ENCODE measurements at places on chromosomes 7 and 10.

- no peak for DNase-seq
Observed at GRCh38 chr10:44471410-44471809, 86.5 kb upstream of the CXCL12 start.

GRCh38 chr10:86330778-86331763, 35.5 kb downstream of the GRID1 start:
- no peak for DNase-seq

- no peak for DNase-seq
Observed at GRCh38 chr7:157945401-157945800, 608.6 kb downstream of the DNAJB6 start.

- no peak for DNase-seq
Observed at GRCh38 chr10:14800397-14800796, 25.7 kb upstream of the FAM107B start.

GRCh38 chr10:96584035-96584434, 2.8 kb downstream of the TM9SF3 start:
- DNase-seq, result no peak

GRCh38 chr7:4825081-4825480, 36.7 kb downstream of the PAPOLB start:
- no peak for DNase-seq

DNA sequence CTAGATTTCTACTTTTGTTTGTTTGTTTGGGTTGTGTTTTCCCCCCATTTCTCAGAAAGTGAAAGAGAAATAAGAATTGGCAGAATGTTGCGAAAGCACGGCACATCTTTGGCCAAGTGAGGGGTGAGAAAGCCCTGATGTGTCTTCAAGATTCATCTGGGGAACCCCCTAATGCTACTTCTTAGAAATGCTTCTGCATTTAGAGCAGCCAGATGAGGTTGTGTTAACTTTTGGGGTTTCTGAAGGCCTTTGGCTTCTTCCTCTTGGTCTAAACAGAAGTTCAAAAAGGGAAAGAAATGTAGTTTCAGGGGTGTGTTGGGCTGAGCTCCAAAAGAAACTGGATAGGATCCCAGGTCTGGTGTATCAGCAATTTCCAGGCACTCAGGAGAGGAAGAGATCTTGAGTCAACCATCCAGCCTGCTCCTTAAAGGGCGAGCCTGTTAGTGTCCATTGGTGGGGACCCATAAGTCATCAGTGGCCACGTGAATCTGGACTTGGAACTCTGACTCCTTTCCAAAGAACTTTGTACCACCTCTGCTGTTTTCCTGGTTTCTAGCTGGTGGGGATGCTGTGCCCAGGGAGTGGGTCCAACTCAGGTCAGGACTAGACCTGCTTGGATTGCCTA, 6.5 kb downstream of the DUSP5 start:
- peak; percentile 46 for DNase-seq

DNA sequence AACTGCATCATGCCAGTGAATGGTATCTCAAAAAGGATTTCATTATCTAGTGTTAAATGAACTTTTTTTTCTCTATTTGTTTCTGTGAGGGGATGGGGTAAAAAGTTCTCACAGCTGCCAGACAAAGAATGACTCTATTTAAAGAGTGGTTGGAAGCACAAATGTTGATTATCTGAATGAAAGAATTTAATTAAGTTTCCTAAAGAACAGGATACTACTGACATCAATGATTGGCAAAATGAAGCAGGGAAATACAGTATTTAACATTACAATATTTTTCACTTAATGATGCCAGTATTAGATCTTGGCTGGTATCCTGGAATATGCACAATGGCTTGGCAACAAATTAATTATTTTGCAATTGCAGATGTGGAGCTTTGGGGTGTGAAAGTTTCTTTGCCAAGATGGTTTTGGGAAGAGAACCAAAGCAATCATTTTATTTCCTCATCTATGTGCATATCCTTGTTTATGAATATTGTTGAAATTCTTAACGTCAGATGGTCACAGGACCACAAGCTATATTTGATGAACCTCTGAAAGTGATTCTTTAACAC, 336.8 kb downstream of the ARL4A start:
- no peak for DNase-seq

DNA sequence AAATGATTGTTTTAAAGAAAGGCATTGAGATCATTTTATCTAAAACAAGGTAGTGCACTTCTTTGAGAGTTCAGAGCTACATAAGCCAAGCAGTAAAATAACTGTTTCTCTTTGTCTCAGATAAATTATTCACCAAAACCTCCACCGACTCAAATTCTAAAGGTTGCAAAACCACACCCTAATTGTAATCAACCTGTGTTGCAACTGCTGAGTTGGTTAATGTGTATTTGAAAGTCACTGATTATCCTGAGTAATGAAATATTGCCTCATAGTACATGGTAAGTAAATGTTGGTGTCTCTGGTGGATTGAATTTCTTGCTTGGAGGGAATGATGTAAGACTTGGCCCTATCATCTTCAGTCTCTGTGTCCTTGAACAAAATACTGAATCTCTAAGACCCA, 35.9 kb upstream of the CYP2C9 start:
- no peak for DNase-seq

DNA sequence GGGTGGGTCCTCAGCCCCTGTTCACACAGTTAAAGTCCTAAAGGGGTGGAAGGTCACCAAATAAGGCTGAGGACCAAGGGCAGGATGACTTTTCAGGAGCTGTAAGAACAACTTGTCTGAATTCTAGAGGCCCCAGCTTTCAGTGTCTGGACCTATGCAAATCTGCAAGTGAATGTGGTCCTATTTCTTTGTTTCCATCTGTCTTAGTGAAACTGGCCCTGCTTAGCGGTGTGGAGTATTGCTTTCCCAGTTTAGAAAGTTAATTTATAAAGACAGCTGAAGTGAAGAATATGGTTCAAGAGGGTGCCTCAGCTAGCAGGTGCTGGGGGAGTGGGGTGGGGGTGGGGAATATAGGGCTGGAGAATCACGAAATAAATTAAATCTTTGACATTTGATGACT, 40.1 kb downstream of the HHEX start:
- DNase-seq, result no peak

DNA sequence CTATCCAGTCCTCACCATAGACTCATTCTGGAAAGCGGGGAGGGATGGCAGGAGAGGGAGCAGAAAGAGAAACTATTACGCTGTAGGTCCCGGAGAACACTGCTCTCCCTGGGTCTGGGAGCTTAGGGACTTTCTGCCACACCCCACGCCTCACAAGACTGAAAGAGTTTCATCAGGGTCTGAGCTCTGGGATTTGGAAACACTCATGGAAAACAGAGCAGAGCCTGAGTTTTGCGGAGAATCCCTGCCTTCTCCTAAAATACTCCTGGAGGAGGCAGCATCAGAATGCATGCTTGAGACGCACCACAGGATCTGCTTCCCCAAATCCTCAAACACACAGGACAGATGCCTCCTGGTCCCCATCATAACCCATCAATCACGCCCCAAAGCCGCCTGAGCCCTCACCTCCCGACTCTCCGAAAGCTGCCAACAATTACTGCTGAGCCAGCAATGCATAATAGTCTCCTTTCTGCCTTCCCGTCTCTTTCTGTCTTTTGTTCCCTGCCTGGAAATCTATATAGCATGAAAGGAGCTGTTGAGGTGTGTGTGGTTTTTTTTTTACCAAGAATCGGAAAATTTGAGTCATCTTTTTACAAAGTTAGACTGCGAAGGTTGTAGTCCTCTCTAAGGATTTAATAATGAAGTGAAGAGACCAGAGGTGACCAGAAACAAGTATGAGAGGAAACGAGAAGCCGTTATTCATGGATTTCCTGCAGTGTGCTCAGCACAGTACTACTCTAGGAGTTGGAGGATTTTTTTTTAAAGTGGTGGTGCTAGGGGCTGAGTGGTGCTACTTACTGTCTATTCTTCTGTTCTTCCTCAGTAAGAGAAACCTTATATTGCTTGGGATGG, 37.7 kb downstream of the ASB13 start:
- peak; percentile 14 for DNase-seq

DNA sequence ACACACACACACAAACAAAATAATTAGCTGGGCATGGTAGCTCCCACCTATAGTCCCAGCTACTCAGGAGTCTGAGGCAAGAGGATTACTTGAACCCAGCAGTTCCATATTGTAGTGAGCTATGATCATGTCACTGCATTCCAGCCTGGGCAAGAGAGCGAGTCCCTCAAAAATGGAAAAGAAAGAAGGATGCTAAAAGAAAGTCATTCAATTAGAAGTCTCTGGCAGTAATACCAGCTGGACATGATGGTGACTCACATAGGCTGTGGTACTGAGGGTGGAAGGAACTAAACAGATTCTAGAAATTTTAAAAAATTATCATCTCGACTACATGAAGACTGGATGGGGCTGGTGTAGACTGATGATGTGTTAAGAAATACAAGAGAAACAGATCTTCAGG, 385.3 kb downstream of the ETV1 start:
- DNase-seq, result no peak

DNA sequence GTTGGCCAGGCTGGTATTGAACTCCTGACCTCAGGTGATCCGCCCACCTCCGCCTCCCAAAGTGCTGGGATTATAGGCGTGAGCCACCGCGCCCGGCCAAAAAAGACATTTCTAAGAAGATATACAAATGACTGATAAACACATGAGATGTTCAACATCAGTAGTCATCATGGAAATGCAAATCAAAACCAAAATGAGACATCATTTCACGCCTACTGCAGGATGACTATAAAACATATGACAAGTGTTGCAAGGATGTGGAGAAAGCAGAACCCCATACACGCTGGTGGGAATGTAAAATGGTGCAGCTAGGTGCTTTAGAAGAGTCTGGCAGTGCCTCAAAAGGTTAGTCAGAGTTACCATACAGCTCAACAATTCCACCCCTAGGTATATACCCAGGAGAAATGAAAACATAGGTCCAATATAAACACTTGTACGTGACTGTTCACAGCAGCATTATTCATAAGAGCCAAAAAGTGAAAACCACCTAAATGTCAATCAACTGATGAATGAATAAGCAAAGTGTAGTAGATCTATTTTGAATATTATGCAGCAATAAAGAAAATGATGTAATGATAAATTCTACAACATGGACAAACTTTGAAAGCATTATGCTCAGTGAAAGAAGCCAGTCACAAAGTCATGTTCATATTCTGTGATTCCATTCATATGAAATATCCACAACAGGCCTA, 24.5 kb downstream of the TMEM209 start:
- peak; percentile 42 for DNase-seq

- DNase-seq, result no peak
Observed at GRCh38 chr7:26860361-26860760, 4.0 kb downstream of the SKAP2 start.

GRCh38 chr10:80518807-80519360, 18.8 kb upstream of the SH2D4B start:
- DNase-seq, result no peak

DNA sequence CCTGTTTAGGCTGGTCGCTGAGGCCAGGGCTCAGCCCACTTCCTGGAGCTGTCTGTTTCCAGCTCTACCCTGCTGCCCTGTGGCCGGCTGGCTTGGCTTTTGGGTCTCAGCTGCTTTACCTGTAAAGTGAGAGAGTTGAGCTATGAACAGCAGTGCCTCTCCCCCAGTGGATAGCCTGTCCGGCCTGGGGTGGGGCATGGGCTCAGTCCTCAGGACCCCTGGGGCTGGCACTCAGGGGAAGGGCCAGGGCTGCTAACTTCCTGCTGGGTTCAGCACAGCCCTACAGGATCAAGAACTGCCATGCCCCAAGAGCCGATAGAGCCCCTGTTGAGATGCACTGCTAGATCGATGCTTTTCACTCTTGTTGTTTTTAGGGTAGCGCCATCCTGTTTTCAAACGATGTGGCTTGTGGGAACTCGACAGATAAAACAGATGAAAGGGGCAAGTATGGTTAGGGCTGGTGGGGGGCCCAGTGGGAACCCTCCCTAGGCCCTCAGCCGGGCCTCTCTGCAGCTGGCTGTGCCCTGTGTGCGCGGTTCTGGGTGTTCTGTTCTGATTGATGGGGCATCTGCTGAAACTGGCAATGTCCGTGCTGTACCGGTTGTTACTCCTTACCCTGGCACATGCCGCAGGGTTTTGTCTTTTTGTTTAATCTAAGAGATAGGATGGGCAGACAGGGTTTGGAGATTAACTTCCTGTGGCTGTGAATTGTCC, 10.0 kb upstream of the SFRP5 start:
- no peak for DNase-seq

DNA sequence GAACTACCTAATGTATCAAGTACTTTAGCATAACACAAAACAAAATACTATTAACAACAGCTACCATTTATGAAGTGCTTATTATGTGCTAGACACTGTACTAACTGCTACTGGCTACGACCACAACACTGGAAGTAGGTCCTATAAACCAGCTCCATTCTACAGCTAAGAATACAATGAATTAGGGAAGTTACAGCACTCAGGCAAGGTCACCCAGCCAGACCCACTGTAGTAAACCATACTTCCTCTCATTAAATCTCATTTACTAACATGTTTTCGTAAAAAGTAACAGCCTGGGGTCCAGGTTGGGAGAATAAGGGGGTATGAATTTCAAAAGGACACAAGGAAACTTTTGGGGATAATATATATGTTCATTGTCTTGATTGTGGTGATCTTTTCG, 25.4 kb downstream of the NAPEPLD start:
- no peak for DNase-seq

GRCh38 chr7:107130487-107131220, 38.1 kb upstream of the HBP1 start:
- no peak for DNase-seq

- DNase-seq, result no peak
Observed at GRCh38 chr7:1964913-1965578, 267.7 kb downstream of the MAD1L1 start.
